ENCODE measurements at places on chromosomes 11 and 22.

DNA sequence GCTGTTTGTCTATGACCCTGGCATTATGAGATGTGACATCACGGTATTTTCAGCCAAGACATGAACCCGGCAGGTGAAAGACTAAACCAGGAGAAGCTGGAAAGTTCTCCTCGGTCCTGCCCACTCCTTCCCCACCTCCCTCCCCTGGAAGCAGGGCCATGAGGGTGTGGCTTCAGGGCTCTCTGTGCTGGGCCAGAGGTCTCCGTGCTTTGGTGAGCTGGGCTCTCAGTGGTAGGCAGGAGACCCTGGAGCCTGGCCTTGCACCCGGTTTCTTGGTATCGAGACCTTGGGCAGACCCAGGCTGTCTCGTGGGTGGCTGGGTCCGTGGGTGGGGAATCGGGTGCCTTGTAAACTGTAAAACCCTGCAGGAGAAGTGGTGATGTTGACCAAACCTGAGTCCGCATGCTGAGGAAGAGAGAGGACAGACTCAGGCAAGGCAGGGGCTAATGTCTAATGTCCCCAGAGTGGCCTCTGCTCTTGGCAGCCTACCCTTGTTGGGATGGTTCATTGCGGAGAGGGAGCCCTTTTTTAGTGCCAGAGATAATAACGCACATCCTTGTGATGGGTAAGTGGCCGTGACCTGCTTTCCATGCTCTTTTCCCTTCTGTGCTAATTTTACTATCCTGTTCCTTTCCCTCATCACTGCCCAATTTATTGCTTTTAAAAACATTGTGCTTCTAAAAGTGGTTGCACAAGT, 48.6 kb upstream of the PARVG start:
- no peak for DNase-seq

GRCh38 chr11:69674267-69674885, 777 bp downstream of the LTO1 start:
- peak; percentile 45 for DNase-seq

- DNase-seq = no peak
Measured at GRCh38 chr22:29916007-29916544, 33.1 kb downstream of the MTMR3 start.

DNA sequence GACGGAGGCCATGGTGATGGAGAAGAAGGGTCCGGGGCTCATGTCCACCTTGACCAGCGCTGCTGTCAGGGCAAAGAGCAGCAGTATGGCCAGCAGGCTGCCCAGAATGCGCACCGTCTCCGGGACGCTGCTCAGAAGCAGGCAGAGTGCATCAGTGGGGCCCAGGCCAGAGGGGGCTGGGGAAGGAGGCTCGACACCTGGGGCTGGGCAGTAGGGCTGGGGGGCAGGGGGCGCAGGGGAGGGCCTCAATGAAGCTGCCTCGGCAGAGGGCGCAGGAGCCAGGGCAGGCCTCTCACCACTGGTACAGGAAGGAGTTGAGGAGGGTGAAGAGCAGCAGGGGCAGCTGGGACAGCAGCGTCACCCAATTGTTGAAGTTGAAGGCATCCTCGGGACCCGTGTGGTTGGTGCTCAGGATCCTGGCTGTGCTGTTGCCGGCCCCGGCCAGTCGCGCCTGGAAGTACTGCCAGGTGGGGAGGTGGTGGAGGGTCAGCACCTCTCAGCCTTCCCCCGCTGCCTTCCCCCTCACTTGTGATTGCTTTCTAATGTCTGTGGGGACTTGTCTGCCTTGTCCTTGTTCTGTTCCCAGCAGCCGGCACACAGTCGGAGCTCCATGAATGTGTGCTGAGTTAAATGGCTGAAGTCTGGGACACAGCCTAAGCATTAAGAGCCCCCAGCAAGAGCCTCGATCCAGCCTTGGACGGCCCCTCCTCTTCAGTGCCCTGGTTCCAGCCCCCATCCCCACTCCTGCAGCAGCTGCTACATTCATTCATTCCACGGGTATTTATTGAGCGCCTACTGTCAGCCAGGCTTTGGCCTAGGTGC, 2.3 kb downstream of the SLC29A2 start:
- DNase-seq = no peak

DNA sequence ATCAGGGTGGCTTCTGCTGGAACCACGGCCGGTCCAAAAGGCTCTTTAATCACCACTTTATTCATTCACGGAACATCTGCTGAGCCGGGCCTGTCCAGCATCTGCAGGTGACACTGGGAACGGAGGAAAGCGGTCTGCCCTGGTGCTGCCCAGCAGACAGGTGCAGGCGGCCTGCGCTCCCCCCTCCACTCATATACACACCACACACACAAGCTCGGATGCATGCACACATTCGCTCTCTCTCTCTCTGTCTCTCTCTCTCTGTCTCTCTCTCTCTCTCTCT, 736.9 kb downstream of the BRD1 start:
- no peak for DNase-seq

- DNase-seq = no peak
Measured at GRCh38 chr11:33772300-33772699, 2.0 kb downstream of the FBXO3 start.

- no peak for DNase-seq
Measured at GRCh38 chr22:20653012-20653794, 120.7 kb upstream of the SERPIND1 start.

DNA sequence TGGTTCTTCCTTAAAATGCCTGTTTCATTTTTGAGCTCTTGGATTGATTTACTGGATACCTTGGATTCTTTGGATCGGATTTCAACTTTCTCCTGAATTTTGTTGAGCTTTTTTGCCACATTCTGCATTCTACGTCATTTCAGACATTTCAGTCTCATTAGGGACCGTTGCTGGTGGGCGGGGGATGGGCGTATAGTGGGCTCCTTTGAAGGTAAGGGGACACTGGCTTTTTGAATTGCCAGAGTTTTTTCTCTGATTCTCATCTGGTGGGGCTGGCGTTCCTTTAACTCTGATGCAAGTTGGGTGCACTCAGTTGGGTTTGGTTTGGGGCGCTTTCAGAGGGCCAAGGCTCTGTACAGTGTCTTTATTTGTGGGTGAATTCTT, 216.5 kb downstream of the DYNC2H1 start:
- no peak for DNase-seq

- no peak for DNase-seq
Measured at GRCh38 chr11:1333091-1333772, 23.8 kb upstream of the TOLLIP start.

DNA sequence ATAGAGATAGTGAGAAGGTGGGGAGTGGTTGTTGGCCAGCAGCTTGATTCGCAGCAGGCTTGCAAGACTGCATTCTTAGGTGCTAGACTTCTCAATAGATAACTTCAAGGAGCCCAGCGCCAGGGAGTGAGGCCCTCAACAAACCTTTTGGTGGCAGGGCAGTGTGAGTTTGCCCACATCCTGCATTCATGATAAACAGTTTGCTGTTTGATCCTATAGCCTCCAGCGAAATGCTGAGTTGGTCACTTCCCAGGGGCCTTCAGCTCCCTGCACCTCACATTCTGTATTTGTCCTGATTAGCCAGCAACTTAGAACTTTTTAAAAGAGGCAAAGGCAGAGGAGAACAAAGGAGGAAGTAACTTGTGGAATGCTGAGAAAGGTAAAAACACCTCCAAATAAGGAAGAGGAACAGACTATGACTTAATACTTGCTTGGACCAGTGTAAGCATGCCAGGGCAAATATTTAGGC, 25.1 kb downstream of the OR10A6 start:
- DNase-seq = no peak

GRCh38 chr11:7977232-7977917, 9.8 kb upstream of the EIF3F start:
- DNase-seq = peak; percentile 85

DNA sequence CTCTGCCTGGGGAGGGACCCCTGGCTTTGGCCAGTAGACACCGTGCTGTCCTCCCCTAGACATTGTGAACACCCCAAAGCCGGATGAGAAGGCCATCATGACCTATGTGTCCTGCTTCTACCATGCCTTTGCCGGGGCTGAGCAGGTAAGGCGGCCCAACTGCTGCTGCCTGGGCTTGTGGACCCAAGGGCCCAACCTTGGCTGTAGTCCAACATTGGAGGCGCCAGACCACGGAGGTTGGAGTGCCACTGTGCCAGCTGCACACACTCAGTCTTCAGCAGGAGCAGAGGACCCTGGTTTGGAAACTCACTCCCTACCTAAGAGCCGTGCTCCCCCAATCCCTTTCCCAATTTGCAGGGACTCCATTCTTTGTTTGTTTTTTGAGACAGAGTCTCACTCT, 9.4 kb downstream of the ACTN3 start:
- DNase-seq = no peak

DNA sequence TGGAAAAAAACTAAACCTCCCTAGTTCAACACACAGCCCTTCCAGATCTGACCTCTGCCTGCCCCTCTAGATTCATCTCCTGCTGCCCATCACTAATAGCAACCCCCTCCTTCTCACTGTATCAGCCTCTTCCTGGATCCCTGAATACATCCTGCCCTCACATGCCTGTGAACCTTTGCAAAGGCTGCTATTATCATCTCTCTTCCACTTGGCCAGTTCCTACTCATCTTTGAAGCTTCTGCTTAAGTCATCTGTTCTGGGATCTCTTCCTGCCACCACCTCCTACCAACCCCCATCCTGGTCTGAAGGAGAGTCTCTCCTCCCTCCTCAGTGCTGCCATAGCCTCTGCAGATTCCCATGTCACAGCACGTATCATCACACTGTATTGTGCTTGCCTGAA, 38.0 kb upstream of the AMOTL1 start:
- no peak for DNase-seq

DNA sequence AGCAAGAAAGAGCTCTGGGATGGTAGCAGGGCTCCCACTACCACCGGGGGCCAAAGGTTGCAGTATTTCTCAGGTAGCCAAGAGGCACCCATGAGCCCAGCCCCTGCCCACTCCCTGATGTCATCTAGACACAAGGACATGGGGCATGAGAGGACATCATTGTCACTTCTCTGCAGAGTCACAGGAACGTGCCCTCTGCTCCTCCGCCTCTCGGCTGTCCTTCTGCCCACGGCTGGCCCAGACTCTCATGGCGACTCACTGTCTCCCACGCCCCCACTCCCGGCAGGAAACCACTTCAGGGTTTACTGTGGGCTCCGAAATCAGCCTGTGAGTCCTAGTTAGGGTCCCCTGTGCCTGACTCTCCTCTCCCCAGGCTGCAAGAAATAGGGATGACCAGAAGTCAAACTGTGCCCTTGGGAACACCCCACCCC, 1.8 kb upstream of the GAL start:
- no peak for DNase-seq

DNA sequence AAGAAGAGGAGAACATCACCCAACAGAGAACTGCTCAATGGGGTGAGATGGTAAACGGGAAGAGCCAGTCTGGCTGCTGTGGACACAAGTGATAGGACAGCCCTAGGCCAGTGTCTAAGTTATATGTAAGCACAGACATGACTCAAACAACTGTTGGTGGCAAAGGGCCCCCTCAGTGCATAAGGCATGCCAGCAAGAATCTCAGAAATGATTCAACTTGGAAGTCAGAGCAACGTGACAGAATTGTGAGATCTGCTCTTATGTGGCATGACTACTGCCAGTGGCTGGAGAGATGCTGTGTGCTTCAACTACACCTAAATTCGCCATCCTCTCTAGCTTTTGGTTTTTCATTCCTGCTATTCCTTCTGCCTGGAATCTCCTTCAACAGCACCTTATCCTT, 7.4 kb downstream of the SLN start:
- DNase-seq = peak; percentile 25

DNA sequence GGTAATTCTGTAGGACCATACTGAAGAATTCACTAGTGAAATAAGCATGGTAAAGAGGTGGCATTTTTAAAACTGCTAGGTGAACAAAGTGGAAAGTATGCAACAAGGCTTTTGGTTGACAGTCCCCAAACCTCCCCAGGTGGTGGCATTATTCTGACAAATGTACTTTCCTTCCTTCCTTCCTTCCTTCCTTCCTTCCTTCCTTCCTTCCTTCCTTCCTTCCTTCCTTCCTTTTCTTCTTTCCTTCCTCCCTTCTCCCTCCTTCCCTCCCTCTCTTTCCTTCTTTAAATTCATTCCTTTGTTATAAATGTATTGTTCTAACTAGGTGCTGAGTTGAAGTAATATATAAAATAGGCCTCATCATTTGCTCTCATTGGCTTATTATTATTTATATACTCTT, 284.7 kb upstream of the ANO5 start:
- DNase-seq = no peak

GRCh38 chr11:35145271-35145670, 6.3 kb downstream of the CD44 start:
- no peak for DNase-seq

DNA sequence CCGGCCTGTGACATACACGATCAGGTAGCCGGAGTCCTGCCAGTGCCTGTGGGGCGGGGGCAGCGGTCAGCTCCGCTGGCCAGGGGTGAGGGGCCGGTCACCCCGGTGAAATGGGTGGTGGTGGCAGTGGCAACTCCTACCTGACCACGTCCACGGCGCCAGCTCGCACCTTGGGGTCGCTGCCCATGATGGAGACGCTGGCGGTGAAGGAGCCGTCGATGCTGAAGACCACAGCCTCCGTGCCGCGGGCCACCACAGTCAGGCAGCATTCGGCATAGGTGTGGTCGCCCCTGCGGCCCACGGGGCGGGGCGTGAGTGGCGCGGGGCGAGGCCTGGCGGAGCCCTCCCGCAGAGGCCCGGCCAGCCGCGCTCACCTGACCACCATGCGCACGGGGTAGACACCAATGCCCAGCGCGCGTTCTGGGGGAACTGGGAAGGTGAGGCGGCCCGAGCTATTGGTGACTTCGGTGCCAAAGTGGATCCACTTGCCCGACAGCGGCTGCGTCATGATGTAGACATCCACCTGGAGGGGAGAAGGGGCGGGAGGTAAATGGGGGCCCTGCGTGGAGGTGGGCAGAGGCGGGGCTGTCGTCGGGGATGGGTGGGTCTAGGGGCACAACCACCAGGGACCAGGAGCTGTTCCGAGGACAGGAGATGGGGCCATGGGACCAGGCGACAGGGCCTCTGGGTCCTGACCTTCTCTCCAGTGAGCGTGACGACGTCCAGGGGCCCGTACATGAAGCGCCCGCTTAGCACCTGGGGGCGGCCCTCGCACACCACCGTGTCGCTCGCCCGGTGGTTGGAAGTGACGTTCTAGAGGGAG, 10.9 kb downstream of the AIP start:
- DNase-seq = no peak

- DNase-seq = no peak
Measured at GRCh38 chr11:131229221-131229620, 141.2 kb upstream of the NTM start.

DNA sequence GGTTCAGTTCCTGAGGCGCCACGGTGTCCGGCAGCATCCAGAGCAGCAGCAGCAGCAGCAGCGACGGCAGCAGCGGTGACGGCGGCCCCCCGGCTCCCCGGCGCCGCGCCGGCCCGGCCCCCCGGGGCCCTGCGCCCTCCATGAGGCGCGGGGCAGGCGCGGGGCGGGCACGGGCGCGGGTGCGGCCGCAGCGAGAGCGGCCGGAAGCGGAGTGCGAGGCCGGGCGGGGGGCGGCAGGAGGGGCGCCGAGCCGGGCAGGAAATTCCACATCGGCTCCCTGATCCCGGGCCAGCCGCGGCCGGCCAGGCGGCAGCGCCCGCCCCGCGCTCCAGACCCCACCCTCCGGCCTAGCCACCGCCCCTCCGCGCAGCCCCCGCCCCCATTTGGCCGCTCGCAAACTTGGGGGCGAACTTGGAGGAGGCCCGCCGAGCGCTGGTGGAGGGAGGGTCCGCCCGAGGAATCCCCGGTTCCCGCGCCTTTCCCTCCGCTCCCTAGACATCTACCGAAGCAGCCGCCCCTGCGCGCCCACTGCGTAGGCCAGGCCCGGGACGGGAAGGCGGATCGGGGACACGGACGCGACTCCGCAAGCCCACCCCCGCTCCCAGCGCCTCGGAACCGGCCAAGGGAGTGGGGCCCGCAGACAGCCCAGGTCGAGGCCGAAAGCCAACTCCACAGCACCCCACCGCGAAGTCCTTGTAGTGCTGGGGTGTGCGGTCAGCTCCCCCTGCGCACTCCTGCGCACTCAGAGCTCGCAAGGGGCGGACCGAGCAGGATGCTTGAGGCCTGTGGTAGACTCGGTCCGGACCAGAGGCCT, at the start of gene SCARF2:
SCARF2 (minus strand) TSS at position 213 of the 814 bp plus-strand sequence; CDS start at position 142, 71 bp downstream.
- no peak for DNase-seq
